Right lobe of liver (tissue), 6 donors: ENCODE measurements at places on chromosomes 6 and 20. TPM values are rescaled to one million over a fixed set of nuclear protein-coding genes. Genes with fewer than 3 reads are reported as not detected.

- H3K27ac ChIP-seq = no peak overlapping the region
- DNase-seq = no peak
- no peak overlapping the region for H3K4me3 ChIP-seq
- no peaks in the 10 kb centered on the region for H3K36me3 ChIP-seq
Observed at GRCh38 chr20:61437280-61438206, 185.5 kb downstream of the CDH4 start.

GRCh38 chr6:30988209-30988825, 4.8 kb downstream of the MUC21 start:
- H3K27ac ChIP-seq = no peak overlapping the region
- H3K4me3 ChIP-seq = no peak overlapping the region
- no peaks in the 10 kb centered on the region for H3K27me3 ChIP-seq
- no peak for DNase-seq
- H3K36me3 ChIP-seq = no peaks in the 10 kb centered on the region
- H3K4me1 ChIP-seq = no peaks in the 10 kb centered on the region

GRCh38 chr6:127190552-127190951, 72.1 kb downstream of the RSPO3 start:
- no peaks in the 10 kb centered on the region for H3K36me3 ChIP-seq
- no peak overlapping the region for H3K27ac ChIP-seq
- H3K4me1 ChIP-seq = no peaks in the 10 kb centered on the region
- no peak overlapping the region for H3K4me3 ChIP-seq

The SSR1 gene
- total RNA-seq = 107 TPM

- no peak for DNase-seq
- H3K4me3 ChIP-seq = no peak overlapping the region
- peaks cover 2% of the 10 kb centered on the region for H3K36me3 ChIP-seq
- no peaks in the 10 kb centered on the region for H3K4me1 ChIP-seq
- no peak overlapping the region for H3K27ac ChIP-seq
Observed at GRCh38 chr6:505374-505773, 113.8 kb downstream of the IRF4 start.

The FOXC1 gene
- 0.24 TPM for total RNA-seq

- H3K27me3 ChIP-seq = no peaks in the 10 kb centered on the region
- no peak overlapping the region for H3K4me3 ChIP-seq
- H3K27ac ChIP-seq = no peak overlapping the region
- H3K36me3 ChIP-seq = no peaks in the 10 kb centered on the region
- no peaks in the 10 kb centered on the region for H3K4me1 ChIP-seq
- DNase-seq = no peak
Observed at GRCh38 chr6:75524322-75524972, 30.8 kb upstream of the FILIP1 start.

- no peak for DNase-seq
- no peak overlapping the region for H3K4me3 ChIP-seq
- no peak overlapping the region for H3K27ac ChIP-seq
- H3K27me3 ChIP-seq = no peaks in the 10 kb centered on the region
Observed at GRCh38 chr6:112296122-112296521, 41.8 kb upstream of the LAMA4 start.

DNA sequence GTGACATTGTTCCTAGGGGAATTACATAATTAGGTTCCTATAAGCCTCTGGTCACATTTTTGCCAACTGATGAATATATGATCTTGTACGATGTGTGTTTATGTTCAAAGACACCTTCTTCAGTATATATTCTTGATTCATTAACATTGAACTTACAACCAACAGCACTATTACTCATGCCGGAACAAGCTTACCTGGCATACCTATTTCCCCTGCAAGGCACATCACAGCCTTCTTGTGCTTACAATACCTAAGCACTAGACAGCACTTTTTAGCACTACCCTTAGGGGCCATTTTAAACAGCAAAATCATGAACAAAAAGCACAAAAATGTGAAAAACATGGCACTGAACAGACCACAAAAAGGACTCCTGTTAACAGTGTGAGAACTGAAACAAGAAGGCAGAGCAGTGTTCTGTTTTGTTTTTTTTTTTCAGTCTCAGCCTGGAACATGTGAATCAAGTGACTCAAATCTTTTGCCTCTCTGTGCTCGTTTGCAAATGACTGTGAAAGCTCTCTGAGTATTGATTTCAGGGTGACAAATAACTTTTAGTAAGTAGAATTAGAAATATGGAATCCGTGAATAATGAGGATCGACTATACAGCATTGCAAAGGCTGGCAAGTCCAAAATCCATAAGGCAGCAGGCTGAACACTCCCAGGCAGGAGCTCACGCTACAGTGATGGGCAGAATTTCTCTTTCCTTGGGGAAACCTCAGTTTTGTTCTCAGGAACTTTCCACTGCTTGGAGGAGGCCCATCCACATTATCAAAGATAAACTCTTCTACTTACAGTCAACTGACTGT, 102.3 kb upstream of the TSHZ2 start:
- no peaks in the 10 kb centered on the region for H3K4me1 ChIP-seq
- no peaks in the 10 kb centered on the region for H3K36me3 ChIP-seq
- no peak overlapping the region for H3K27ac ChIP-seq
- H3K4me3 ChIP-seq = no peak overlapping the region
